Brain (organoid and tissue), 16 donors: ENCODE measurements at places on chromosomes 12 and 14. TPM values are rescaled to one million over a fixed set of nuclear protein-coding genes. Genes with fewer than 3 reads are reported as not detected.

KRT3 gene
- not detected for polyA plus RNA-seq

GZMB gene
- polyA plus RNA-seq, result 1.8 TPM

MIS18BP1 gene
- 4.5 TPM for polyA plus RNA-seq

TAS2R19 gene
- not detected for polyA plus RNA-seq
